Tibial artery (tissue), 4 donors: ENCODE measurements at places on chromosomes 2 and 18.

DNA sequence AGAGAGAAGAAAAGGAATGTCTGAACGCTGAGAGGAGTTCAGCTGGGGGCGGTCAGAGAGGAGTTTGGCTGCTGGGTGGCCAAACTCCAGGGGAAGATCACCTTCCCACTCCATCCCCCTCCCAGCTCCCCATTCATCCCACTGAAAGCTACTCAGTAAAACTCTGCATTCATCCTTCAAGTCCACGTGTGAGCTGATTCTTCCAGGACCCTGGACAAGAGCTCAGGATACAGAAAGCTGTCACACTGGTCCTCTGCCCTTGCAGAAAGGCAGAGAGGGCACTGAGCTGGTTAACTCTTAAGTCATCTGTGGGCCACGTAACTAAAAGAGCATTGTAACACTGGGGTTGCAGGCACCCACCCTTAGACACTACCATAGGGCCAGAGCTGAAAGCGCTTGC lies 132.1 kb upstream of the ARL4C start:
- no peak for DNase-seq

DNA sequence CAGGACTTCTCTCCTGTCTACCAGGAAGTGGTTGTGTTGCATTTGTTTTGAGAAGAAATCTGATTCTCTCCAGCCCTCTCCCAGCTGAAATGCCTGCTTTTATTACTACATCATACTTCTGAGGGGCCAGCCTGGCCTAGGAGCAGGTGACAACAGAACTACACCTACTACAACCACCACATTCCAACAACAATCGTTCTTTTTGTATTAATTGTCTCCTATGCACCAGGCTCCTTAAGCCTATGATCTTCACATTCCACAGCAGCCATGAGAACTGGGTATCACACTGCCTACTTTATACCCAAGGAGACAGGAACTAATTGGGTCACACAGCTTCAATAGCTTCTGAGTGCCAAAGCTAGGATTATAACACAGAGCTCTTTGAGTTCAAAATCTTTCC lies 167.7 kb downstream of the TDRD15 start:
- DNase-seq = no peak

DNA sequence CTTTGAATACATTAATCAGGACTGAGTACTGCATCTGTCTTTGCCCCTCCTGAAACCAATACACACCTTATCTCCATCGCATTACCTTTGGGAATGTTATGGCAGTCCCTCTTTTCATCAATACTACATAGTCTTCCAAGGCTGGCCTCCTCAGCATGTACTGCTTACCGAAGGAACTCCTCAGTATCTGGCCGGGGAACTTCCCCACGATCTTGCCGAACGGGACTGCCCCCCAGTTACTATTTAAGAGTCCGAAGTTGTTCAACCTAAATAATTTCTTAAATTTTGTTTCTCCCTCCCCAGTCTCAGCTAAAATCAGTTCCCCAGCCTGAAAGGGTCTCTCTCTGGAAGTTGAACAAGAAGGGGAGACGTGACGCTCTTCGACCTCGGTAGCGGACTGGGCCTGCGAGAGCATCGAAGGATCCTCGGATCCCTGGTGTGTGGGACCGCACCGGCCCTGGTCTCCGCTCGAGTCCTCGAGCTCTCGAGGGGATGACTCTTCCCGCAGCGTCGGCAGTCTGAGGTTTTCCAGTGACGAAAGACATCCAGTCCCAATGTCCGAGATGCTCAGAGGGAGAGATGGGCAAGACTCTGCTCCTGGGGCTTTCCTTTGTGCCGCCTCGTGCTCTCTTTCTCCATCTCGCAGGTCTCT lies 489 bp downstream of the TRMT61B start:
- DNase-seq = peak; percentile 20

DNA sequence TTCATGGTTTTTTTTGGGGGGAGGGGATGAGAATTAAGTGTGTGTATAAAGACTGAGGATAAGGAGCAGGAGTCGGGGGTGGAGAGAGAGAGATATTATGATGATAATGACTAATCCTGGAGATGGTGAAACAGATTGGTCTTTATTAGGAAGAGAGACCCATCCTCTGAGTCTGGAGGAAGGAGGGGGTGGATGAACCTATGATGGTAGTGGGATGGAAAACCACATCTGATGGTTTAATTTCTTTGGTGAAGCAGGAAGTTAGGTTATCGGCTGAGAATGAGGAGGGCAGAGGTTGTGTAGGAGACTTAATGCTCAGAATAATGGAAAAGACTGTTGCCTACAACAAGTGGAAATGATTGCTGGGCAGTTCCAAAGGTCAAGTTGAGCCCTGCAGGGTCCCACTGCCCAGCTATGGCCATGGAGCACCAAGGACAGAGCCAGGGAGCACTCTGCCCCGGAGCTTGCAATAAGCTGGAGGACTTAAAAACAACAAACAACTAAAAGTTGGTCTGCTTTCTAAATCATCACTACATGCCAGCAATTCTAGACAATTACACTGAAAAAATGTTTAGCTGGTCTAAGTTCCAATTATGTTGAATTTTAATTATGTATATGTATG lies 7.9 kb downstream of the SLC16A14 start:
- no peak for DNase-seq

DNA sequence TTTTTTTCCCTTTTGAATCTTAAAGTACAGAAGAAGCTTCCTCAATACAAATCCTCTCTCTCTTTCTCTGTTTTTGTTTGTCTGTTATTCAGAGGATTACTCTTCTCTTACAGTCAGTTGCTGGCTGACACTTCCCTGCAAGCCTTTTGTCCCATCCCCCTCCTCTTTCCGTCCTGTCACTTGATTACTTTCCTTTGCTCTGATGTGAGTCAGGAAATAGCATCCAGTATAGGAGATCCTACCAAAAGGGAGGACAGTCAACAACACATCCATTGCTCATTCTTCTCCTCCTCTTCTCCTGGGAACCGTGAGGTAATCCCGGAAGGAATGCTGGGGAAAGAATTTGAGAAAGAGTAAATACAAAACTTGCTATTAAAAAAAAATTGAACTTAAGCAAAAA lies 79.3 kb upstream of the SCN7A start:
- no peak for DNase-seq
